Prostate gland (tissue), 2 donors: ENCODE measurements at places on chromosomes 1 and 21. TPM values are rescaled to one million over a fixed set of nuclear protein-coding genes. Genes with fewer than 3 reads are reported as not detected.
A peak's percentile ranks its signal among the peaks of the same experiment; 100 is the strongest.

- DNase-seq = no peak
Observed at GRCh38 chr1:186864296-186864695, 35.5 kb downstream of the PLA2G4A start.

- DNase-seq = no peak
Observed at GRCh38 chr1:212949771-212950170, 570 bp upstream of the VASH2 start.

DNA sequence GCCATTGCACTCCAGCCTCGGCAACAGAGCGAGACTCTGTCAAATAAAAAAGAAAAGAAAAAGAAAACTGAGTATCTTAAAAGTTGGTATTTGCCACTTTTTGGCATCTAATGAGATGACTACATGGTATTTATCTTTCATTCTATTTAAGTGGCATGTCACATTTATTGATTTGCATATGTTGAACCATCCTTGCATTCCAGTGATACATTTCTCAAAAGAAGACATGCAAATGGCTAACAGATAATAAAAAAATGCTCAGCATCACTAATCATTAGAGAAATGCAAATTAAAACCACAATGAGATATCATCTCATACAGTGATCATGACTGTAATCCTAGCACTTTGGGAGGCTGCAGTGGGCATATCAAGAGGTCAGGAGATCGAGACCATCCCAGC is 28.1 kb downstream of the SFPQ start:
- no peak for DNase-seq

GRCh38 chr1:1329304-1330210 is 1.5 kb upstream of the TAS1R3 start:
- DNase-seq = no peak

DNA sequence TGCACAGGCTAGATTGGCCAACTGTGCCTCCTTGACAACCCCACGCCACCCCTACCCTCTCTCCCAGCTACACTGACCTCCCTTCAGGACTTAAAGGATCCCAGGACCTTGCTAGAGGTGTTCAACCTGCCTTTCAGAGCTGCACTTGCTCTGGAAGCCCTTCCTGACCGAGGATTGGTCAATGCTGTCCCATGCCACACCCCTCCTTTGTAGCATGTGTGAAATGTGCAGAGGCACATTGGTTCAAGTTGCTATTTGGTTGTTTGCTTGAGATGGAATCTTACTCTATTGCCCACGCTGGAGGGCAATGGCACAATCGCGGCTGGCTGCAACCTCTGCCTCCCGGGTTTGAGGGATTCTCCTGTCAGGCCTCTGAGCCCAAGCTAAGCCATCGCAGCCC is 21.8 kb downstream of the ACTA1 start:
- DNase-seq = no peak

GRCh38 chr1:245051349-245052221 is 103.2 kb upstream of the KIF26B start:
- DNase-seq = no peak

GRCh38 chr1:29124366-29125236 is 898 bp upstream of the TMEM200B start:
- DNase-seq = no peak

DNA sequence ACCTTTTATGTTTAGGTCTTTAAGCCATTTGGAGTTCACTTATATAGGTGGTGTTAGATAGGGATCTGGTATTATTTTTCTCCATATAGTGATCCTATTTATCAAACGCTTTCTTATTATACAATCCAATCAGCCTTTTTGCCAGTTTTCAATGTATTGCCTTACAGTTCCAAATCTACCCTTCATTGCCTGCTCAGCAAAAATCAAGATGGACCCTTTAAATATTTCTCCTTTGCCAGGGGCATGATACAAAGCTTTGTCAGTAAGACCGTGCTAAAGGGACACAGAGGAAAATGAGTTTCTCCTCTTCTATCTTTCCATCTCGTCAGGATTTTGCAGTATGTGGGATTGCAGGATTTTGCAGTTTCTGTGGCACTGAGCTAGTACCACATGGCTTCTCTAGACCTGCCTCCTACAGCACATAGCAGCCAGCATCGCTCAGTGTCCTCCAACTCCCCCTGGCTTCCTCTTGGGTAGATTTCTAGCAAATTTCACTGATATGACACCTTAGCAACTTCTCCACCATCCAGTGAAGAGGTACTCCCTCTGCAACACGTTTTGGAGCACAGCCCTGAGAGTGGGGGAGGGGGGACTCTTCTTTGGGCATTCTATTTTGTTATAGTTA is 22.5 kb upstream of the CAP1 start:
- no peak for DNase-seq

- no peak for DNase-seq
Observed at GRCh38 chr21:42616446-42616845, 37.0 kb upstream of the PDE9A start.

DNA sequence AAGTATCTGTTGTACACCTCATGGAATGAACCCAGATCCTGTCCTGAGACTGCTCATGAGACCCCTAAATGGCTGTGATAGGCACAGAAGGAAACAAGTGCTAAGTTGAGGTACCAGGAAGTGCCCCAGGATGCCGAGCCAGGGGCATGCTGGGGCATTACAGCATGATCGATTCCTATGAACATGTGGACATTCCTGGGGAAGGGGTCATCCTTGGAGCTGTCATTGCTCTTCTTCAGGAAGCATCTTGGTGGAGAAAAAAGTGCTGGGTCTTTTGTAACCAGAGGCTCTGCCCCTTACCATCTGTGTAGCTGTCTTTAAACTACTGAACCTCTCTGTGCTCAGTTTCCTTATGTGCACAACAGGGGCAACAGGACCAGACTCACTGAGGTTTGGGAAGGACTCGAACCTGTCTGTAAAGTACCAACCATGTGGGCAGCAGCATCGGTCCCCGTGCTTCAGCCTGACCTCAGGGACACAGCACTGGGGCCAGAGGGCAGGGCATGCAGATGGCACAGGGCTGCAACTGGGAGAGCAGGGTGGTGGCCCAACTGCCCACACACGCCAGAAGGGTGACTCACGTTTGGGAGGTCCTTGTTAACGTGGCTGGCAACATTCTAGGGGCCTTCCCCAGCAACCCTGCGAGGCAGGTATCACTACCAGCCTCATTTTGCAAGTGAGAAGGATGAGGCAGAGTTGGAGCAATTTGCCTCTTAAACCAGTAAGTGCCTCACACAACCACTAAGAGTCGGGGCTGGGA is 142.3 kb upstream of the EDN2 start:
- DNase-seq = no peak

DNA sequence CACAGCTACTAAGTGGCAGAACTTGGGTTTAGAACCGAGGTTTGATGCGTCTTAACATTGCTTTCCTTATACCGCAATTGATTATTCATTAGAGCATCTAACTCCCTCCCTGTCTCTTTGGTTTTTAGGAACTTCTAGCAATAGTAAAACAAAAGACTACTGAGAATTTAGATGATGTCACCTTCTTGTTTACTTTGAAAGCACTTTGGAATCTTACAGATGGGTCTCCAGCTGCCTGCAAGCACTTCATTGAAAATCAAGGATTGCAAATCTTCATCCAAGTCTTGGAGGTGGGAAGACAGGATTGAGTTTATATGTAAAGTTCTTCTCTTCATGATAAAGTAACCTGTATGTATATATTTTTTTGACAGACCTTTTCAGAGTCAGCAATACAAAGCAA is 35.0 kb downstream of the ZYG11A start:
- no peak for DNase-seq

GRCh38 chr1:64981601-64982533 is 15.5 kb upstream of the JAK1 start:
- DNase-seq = no peak

DNA sequence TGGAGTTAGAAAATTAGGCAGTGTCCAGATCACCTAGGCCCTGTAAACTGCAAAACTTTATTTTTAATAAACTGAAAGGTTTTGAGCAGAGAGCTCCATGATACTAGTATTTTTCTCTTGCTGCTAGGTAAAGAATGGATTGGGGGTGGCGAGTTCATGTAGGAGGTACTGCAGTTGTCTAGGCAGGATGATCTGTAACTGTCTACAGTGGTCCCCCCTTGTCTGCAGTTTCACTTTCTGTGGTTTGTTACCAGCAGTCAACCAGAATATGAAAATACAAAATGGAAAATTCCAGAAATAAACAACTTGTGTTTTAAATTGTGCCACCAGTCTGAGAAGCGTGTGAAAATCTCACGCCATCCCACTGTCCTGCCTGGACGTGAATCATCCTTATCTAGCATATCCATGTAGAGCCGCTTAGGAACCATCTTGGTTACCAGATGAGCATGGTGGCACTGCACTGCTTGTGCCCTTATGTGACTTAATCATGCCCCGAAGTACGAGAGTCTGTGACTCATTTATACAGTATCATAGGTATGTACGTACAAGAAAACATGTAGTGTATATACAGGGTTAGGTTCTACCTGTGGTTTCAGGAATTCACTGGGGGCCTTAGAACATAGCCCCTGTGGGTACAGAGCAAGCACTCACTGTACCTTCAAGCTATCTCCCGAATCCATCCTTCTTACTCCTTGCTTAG is 94.2 kb downstream of the AHCTF1 start:
- DNase-seq = no peak

- DNase-seq = peak; percentile 5
Observed at GRCh38 chr1:230977761-230978490, 735 bp downstream of the TTC13 start.

DNA sequence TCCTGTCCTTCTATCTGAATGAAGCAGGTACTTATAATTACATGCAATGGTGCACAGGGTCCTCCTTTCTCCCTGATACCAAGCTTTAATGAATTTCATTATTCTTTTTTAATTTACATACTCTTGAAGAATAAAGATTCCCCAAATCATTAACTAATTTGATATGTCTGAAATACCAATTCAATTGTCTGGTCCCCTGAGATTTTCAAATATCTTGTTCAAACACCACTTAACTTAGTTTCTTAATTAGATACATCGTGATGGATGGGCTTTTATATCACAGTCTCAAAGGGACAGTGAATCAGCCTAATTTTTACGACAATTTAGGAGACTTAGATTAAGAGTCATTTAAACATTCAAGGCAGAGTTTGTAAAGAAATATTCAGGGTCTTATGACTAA is 1054.6 kb downstream of the PLA2G4A start:
- DNase-seq = no peak

GRCh38 chr1:201884425-201884824 is 4.3 kb upstream of the SHISA4 start:
- no peak for DNase-seq

GRCh38 chr1:61925591-61926298 is 183.5 kb downstream of the PATJ start:
- DNase-seq = no peak

GRCh38 chr1:205541161-205541886 is 36.9 kb downstream of the CDK18 start:
- DNase-seq = no peak

DNA sequence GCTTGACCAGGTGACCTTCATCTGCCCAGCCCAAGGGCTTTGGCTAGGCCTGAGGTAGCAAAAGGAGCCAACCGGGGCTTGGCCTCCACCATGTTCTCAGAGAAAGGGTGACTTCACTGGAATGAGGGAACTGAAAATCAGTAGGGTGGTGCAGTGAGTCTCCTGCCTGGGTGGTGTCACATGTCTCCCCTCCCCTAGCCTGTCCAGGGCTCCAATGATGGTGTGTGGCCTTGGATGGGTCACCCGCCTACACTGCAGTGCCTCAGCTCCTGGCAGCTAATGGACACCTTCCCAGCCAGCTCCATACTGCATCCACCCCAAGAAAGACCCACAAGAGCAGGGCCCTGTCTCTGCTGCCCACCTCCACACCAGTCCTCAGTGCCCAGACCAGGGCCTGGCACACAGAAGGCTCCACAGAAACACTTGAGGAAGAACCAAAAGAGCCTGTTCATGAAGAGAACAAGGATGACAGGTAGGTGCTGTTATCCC is 678.7 kb downstream of the MATN1 start:
- DNase-seq = no peak

- DNase-seq = no peak
Observed at GRCh38 chr1:224564454-224565084, 51.5 kb upstream of the CNIH3 start.

- no peak for DNase-seq
Observed at GRCh38 chr21:33115631-33116510, 45.9 kb downstream of the OLIG1 start.

DNA sequence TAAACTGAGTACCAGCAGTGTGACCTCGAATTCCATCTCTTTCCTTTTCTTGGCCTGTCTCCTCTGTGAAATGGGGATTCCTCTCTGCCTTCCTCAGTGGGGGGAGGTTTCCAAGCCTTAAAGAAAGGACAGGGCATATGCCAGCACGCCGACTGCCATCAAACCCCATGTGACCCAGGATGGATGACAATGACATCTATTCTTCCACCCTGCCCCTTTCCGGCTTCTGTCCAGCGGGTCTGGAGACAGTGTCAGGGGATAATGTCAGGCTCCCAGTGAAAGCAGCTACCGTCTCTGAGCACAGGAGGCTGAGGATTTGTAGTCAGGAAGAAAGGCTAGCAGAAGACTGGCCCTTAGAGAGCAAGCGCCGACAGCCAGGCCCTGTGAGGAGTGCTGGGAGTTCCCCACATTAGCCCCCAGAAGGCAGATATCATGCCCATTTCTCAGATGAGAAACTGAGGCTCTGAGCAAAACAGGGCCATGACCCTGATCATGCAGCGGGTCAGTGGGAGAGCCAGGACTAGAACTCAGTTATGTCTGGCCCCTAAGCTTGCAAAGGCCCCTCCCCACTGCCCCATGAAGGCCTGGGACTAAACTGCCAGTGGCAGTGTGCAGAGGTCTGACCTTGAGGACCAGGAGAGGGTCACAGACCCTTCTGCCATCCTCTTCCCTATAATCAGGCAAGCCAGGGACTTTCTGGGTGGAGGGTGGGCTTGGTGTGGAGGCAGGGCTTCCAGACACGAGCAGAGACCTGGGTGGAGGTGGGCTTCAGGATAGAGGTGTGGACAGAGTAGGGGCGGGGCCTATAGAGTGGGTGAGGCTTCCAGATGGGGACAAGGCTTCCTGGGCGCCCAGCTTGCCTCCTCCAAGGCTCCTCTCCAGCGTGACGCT is 30.1 kb downstream of the CDCA8 start:
- DNase-seq = no peak

- no peak for DNase-seq
Observed at GRCh38 chr1:171754971-171755370, 13.1 kb upstream of the VAMP4 start.

GRCh38 chr1:48948562-48948961 is 171.9 kb upstream of the BEND5 start:
- no peak for DNase-seq

GRCh38 chr21:18384771-18385170 is 18.8 kb downstream of the TMPRSS15 start:
- no peak for DNase-seq

FCRL1 gene
- total RNA-seq = not detected

HFM1 gene
- 4.8 TPM for total RNA-seq

TMPRSS15 gene
- not detected for total RNA-seq

KRTAP12-2 gene
- total RNA-seq = not detected

HJV gene
- 1.2 TPM for total RNA-seq

LRRC3 gene
- 1.6 TPM for total RNA-seq

PIGR gene
- total RNA-seq = 91.7 TPM

CNIH3 gene
- total RNA-seq = 0.36 TPM

NTRK1 gene
- 31.4 TPM for total RNA-seq

CHD5 gene
- 17.0 TPM for total RNA-seq

CATSPERE gene
- 3.9 TPM for total RNA-seq

IGSF3 gene
- 30.4 TPM for total RNA-seq

DLGAP3 gene
- total RNA-seq = 0.14 TPM

SPATA46 gene
- 0.62 TPM for total RNA-seq

ARHGEF16 gene
- total RNA-seq = 25.2 TPM

CCDC27 gene
- 0.97 TPM for total RNA-seq

LORICRIN gene
- 0.45 TPM for total RNA-seq
